ENCODE measurements at places on chromosomes 3 and 15.
A peak's percentile ranks its signal among the peaks of the same experiment; 100 is the strongest.

DNA sequence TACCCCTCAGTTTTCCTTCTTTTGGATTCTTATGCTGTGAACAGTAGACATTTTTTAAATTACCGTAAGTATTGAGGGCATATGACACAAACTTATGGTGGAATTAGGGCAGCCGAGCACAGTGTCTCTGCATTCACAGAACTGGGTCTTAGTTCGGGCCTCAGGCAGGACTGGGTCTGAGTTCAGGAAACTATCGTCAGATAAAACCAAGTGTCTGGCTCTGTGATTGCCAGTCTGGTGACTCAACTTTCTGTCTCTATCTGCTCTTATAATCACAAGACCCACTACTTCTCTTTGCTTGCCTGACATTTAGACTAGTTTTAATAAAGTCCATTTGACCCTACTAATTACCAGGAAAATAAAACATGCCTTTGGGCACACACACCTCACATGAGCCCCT, 146.2 kb downstream of the LMLN start:
- no peak for DNase-seq

- no peak for DNase-seq
Measured at GRCh38 chr3:33883951-33884561, 85.6 kb downstream of the PDCD6IP start.

DNA sequence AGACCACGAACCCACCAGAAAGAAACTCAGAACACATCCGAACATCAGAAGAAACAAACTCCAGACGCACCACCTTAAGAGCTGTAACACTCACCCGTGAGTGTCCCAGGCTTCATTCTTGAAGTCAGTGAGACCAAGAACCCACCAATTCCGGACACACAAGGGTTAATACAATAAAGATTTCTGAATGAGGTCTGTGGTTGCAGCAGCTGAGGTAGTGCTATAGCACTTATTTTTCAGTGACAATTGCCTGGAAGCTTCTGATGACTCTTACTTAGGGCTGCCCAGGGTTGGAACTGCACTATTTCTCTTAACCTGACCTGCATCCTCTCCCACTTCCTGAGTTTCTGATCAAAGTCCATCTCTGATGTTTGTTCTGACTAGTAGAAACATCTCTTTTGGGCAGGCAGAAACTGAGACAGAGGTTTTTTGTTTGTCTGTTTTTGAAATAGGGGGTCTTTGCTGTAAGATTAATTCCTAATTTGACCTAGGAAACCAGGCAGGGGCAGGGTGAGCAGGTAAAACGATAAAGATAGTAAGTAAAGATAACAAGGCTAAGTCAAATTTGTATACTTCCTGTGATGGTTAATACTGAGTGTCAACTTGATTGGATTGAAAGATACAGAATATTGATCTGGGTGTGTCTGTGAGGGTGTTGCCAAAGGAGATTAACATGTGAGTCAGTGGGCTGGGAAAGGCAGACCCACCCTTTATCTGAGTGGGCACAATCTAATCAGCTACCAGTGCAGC, 169.1 kb downstream of the GAP43 start:
- DNase-seq, result no peak

DNA sequence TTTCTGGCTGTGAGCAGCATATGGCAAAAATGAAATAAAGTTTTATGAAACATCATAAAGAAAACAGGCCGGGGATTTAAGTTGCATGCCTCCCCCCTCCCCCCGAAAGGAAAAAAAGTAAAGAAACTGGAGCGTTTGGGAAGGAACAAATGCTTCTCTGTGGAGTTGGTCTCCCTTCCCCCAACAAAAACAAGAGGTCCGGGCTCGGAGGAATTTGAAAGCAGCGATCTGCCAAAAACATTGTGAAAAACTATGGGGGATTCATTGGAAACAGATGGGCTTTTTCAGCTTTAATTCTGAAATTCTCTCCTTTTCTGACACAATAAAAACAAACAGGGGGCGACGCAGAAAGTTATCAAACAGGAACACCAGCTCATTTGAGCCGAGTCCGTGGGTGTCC, 17.0 kb downstream of the RGMA start:
- DNase-seq, result no peak

- no peak for DNase-seq
Measured at GRCh38 chr3:21722301-21722700, 28.7 kb downstream of the ZNF385D start.

DNA sequence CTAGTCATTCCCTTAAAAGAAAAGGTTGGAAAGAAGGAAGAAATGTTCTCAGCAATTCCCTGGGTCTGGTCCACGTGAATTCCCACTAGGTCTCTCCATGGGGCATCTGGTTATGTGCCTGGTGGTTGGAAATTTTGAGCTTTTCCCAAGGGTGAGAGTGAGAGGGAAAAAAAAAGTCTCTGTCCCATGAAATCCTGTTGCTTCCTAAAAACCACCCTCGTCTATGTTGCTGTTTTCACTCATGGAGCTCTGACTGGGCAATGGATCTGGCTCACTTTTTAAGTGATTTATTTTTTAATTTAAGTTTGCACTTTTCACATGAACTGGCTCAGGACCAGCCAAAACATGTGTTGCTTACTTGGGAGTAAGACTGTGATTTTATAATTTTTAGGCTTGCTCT, 190.1 kb downstream of the CHST2 start:
- DNase-seq, result no peak

DNA sequence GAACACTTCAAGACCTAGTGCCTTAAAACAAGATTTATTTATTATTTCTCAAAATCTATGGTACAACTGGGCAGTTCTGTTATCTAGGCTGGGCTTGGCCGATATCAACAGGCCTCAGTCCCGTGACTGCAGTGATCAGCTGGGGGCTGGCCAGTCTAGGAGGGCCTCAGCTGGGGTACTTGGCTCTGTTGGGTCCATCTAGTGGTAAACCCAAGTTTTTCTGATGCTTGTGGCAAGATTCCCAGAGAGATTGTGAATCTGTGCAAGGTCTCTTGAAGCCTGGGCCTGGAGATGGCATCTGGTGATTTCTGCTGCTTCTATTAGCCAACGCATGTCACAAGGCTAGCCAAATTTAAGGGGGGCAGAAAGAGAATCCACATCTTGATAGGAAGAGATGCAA, 482.4 kb upstream of the SGO1 start:
- no peak for DNase-seq

- no peak for DNase-seq
Measured at GRCh38 chr3:52293491-52294319, 6.1 kb downstream of the GLYCTK start.

GRCh38 chr15:53980021-53980420, 1.8 kb downstream of the UNC13C start:
- no peak for DNase-seq

DNA sequence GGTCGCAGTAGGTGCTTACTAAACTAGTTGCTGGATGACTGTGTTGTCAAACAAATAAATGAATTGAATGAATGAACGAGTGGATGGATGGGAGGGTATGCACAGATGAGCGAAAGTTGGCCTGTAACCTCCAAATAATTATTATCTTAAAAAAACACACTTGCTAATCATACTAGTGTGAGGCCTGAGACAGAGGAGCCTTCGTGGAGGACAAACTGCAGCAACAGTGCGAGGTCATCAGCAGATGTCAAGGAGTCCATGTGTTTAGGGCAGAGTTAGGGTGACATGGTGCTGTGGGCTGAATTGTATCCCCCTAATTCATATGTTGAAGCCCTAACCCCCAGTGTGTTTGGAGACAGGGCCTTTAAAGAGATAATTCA, 24.4 kb downstream of the CORO2B start:
- no peak for DNase-seq

DNA sequence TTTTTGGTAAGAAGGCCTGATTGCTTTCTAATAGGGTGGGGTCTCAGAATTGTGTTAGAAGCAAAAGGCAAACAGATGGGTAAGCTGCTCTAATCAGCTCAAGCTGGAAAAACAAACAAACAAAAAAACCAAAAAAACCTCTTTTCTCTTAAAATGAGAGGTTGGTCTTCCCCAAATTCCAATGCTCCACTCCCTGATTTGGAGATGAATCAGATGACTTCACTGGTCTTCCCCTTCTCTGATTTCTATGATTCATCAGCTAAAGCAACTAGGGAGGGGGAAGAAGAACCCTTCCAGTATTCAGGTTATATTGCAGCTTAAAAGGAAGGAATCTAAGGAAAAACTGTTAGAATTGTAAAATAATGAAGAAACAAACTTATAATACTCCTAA, 9.6 kb upstream of the ANXA2 start:
- DNase-seq, result no peak

DNA sequence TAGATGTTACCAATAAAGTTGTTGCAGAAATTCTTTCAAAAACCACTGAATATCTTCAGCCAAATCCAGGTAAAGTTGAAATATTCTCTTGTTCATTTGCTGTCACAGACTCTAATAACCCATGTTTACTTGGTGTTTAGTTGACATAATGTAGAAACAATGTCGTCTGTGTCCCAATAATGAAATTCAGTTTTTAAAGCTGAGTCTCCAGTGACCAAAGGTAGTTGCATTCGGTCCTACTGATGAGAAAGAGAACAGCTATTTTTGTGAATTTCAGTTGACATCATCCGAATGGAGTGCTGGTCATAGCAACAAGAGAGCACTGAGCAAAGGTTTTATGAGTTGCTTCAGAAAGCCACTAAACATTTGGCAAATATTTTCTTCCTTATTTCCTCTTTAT, 88.8 kb upstream of the ADAMTSL3 start:
- no peak for DNase-seq

DNA sequence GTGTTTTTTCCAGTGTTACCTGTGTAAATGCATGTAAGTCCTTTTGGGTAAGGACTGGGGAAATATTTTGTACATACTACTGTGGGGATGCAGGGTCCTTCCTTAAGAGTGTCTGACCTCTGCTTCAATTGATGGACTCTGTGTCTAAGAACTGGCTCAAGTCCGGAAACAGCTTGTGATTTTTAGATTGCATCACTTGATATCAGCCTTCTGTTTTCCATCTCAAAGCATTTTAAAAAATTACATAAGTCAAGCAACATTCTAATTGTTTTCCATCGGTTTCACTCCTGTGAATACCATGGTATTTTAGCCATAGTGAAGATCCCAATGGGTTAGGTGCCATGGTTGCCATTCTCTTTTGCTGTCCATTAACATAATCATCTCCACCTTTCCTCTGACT, 597.6 kb downstream of the SQOR start:
- no peak for DNase-seq

- no peak for DNase-seq
Measured at GRCh38 chr3:127097072-127097405, 95.9 kb upstream of the PRR23E start.

DNA sequence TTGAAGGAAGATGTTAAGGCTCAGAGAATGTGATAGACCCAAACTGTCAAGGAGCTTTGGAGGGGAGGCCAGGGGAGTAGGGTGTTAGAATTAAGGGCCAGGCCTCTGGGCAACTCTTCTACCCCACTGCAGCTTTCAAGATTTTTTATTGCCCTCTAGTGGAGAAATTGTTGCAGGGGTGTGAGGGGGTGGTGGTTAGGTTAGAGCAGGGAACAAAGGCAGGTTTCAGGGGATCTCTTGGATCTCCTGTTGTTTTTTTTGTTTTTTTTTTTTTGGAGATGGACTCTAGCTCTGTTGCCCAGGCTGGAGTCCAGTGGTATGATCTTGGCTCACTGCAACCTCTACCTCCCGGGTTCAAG, 1.4 kb upstream of the SEC13 start:
- no peak for DNase-seq

DNA sequence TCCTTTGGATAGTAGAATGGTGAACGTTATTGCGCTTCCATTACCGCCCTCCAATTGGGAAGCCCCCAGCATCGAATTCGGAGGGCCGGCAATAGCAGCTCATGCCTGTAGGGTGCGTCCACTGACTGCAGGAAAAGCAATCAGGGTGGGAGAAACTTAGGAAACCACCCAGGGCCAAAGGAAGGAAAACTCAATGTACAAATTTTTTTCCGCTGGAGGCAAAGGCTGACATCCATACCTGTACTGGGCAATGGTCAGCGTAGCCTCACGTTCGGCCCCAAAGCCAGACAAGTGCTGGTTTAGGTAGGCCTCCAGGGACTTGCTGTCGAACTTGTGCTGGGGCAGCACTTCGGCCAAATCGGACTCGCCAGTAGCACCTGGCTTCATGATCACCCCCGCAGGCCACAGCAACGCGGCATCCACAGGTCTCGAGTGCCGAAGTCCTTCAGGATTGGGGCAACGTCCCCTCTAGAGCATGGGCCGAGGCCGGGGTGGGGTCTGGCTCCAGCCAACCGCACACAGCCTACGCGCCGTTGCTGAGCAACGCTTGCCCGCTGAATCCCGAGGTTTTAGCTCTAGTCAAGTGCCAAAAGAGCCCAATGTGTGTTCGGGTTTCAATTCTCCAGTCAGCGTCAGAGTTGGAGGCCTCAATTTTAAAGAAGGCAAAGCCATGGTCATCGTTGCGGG, at the start of gene ACAD11:
ACAD11 (minus strand) TSS at position 445 of the 687 bp plus-strand sequence; CDS start at position 387, 58 bp downstream.
- DNase-seq, result peak; percentile 30

DNA sequence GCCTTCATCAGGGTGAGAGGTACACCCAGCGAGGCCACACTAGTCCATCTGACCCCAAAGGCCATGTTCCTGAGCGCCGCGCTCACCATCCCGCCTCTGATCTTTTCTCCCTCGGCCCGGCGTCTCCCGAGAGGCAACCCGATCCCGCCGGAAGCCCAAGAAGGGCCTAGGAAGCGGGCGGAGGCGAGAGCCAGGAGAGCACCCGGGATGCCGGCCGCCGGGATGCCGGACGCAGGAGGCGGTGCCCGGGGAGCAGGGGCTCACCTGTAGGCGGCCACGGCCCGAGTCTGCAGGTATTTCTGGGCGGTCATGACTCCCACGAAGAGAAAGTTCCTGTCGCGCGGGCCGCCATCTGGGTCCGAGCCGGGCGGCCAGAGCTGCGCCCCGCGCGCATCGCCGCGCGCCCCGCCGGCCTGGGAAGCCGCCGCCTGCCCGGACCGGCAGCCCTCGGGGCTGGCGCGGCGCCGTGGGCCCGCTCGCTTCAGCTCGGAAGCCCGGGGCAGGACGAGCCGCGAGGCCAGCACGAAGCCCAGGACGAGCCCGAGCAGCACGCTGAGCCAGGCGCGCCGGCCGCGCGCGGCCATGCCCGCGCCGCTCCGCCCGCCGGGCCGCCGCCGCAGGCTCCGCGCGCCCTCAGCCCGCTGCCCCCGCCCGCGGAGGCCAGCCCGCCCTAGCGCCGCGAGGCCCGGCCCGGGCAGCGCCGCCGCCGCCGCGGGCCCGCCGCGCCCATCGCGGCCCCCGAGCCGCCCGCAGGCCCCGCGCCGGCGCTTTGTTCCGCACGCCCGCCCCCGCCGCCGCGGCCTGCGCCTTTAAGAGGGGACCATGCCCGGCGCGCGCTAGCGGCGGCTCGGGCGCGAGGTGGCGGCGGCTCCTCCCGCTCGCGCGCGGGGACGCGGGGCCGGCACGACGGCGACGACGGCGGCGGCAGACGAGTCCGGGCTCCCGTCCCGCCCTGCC, 697 bp downstream of the CHSY1 start:
- DNase-seq, result no peak

DNA sequence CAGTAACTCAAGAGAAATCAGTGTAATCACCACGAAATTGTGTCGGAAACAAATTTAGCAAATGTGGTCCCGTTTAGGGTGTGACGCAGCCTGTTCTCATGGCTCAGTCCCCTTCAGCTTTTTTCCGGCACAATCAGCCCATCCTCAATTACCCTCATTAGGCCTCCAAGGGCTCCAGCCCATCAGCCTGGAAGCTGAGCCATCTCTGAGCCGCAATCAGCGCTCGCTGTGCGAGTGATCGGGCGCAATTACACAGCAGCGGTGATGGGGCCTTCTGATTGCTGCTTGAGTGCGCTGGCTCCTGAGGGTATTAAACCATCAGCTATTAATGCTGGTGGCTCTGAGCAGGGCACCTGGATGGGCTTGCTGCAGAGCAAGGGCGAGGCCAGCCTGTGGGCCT, 55.6 kb downstream of the PLXNA1 start:
- DNase-seq, result no peak

All from stimulated activated CD4-positive, alpha-beta T cell treated with anti-CD3 and anti-CD28 coated beads, Interleukin-12 subunit alpha, Interleukin-12 subunit beta, amount 100 ng/mL, for 48 hours (primary cell).